ENCODE measurements at places on chromosomes 4 and X.

- DNase-seq, result no peak
Measured at GRCh38 chrX:102712981-102713625, 855 bp downstream of the GPRASP2 start.

GRCh38 chrX:24268786-24269185 is 45.1 kb downstream of the SUPT20HL2 start:
- no peak for DNase-seq

GRCh38 chrX:122583551-122583950 is 600.5 kb upstream of the GRIA3 start:
- DNase-seq, result no peak

GRCh38 chrX:39477031-39477761 is 620.6 kb downstream of the BCOR start:
- no peak for DNase-seq

DNA sequence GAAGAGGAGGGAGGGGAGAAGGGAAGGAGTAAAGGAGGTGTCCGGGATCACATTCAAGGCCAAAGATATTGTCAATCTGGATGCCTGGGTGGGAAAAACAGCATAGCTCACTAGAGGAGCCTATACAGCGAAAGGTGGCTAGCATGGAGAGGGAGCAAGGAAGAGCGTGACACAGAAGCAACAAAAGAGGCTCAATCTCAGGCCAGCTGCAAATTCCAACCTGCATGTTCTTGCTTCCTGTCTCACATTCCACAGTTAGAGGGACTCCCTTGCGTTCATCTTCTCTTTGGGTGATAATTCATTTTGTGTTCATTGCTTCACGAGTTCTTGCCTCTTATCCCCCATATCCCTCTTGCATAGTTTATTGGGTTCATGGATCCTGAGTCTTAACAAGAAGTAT is 3.0 kb upstream of the CLNK start:
- no peak for DNase-seq

GRCh38 chrX:18034945-18035344 is 173.8 kb upstream of the RAI2 start:
- no peak for DNase-seq

- DNase-seq, result no peak
Measured at GRCh38 chrX:39462835-39463234, 634.9 kb downstream of the BCOR start.

DNA sequence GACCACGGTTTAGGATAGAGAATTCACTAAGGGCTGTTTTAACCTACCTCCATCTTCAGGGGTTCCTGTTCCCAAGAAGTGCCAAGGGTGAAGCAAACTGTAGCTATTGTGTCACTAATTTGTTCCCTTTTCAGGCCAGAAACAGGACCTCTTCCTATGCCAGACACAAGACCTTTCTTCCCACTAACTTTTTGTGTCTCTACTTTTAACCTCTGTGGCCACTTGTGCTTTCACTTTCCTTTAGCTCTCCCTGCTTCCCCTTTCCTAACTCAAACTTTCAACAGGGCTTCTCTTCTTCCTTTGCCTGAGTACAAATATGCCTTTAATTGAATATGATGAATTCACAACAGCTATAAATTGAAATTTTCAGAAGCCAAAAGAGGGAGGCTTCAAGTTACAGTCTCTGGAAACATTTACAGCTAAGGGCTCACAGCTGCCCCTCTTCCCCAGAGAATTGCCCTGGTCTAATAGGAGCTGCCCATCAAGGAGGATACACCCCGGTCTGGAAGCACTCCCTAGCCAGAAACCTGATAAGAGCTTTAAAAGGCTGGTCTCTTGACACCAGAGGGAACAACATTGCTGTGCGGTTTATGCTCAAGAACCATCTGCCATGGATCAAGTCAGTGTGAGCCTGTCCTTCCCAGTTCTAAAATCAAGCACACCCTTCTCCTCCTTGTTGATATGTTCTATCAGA is 61.7 kb upstream of the PLS3 start:
- peak; percentile 1 for DNase-seq

- DNase-seq, result no peak
Measured at GRCh38 chr4:99810536-99810935, 6.1 kb upstream of the DAPP1 start.

DNA sequence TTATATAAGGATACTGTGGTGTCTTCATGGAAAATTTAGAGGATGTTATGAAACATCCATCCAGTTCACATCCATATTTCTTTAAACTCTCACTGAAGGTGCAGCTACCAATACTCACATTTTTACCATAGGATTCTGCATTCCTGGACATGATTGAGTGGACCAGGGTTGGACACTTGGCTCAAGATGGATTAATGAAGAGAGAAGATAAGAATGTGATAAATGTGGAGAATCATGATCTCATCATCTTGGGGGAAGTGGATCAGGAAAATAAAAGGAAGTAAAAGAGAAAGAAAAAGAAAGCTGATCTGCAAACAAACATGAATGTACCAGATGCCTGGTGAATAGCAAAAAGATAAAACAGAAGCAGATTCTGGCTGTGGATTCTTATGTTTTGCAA is 175.4 kb downstream of the NPFFR2 start:
- no peak for DNase-seq

DNA sequence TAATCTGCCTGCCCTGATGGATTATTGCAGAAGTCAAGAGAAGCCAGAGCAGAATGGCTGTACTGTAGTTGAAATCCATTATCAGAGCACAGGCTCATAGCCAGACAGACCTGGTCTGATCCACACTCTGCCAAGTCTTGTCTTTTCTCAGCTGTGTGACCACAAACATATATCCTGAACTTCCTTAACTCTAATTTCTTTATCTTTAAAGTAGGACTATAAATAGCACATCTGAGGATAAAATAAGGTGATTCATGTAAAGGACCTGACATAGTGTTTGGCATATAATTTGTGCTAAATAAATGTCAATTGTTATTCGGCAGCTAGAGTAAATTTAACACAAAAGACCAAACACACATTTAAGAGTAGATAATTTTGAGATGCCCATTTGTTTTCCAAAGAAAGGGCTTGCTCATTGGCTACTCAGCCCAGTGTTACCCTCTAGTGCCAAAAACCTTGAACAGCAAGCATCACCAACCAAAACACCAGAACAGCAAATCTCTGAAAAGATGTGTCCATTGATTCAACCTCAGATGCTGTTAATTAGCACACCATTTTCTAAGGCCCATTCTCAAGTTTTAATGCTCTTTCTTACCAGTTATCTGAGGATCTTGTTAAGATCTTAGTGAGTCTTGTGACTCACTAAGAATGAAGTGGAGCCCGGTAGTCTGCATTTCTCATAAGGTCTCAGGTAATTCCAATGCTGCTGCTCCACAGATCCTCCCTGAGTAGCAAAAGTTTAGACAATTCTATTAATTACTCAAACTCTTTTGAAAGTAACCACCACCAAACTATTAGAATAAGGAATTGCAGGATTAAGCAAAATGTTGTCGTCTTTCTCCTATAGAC is 108.8 kb downstream of the HHIP start:
- DNase-seq, result peak; percentile 17

DNA sequence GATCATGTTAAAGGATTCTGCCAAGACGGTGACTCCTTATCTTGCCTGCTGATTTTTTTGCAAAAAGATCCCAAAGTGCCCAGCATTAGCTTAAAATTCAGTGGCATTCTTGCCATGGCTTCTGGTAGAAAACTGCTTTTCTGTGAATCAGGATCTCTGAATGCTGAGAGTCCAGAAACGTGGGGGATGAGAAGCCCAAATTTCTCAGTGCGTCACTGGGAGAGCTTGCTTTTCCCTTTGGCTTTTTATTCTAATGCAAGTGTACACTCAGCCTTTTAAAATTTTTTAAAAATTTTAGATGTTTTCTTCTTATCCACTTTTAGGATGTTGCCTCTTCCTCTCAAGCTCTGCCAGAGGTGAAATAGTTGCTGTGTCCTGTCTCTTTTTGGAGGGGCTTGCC is 98.4 kb downstream of the TLL1 start:
- no peak for DNase-seq

GRCh38 chrX:38249965-38250364 is 29.3 kb upstream of the SRPX start:
- DNase-seq, result no peak

- DNase-seq, result no peak
Measured at GRCh38 chr4:14862891-14863290, 139.4 kb upstream of the CPEB2 start.

- no peak for DNase-seq
Measured at GRCh38 chr4:22637306-22637705, 55.4 kb upstream of the GBA3 start.

- DNase-seq, result no peak
Measured at GRCh38 chr4:15498356-15498755, 28.7 kb downstream of the CC2D2A start.

DNA sequence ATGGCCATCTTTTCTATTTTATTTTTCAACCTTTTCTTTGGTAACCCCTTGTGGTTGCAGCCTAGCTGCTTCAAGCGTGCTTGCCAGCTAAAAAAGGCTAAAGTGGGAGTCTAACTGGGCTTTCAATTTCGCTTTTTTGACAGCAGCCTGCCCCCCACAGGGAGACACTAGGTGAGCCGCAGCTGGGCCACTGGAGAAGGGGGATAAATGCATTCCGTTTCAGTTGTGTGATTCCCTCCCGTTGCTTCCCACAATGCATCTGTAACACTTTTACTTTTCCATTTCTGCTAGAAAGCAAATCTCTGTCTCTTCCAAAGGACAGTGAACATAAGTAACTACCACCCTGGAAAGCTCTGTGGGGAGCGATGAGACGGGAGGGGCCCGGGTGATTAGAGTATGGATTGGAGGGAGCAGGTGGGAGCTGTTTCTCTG is 86.3 kb upstream of the RAPGEF2 start:
- peak; percentile 77 for DNase-seq

DNA sequence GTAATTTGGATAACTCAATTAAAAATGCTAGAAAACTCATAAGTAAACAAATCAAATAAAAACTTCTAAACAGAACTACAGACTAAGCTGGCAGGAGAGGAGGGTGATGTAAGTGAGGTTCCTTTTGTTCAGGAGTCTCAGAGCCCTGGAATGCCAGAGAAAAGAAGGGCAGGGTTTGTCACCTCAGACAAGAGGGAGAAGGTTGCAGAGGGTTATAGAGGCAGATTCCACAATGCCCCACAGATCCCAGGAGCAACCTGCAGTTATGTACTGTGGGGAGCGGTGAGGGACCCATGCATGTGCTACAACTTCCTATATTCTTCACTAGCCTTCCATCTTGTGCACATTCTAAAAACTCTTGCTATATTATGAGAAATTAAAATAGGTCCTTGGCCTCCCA is 129.7 kb downstream of the CFAP299 start:
- DNase-seq, result no peak

DNA sequence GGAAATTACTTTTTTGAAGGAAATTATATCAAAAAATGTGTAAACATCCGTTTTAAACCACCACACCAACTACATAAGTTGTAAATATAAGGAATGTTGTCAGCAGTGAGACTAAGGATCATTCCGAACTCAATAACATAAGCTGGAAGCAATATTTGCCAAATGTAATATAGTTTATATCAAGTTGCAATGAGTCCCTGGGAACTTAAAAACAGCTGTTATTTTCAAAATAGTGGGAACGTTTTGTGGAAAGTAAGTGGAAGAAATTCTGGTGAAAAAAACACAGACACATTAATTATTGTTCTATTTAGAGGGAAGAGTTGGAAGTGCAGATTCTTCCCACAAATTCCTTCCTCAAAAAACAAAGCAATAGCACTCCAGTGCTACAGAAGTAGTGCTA is 444.3 kb downstream of the NAP1L3 start:
- no peak for DNase-seq

DNA sequence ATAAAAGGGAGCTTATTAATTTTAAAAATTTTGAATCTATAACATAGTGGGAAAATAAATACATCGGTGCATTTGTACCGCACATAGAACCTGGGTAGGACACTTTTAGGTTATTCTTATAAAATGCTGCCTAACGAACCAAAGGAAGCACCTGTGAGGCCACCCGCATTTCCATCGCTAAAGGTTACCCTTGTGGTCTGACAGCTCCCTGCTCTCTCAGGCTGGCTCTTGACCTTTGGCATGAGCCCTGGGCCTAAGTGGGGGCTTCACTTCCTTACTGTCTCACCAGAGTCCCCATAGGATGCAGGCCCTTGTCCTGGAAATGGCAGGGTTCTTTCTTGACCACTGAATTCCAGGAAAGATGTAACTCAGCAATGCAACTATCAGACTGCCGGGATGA is 46.0 kb downstream of the HADH start:
- peak; percentile 83 for DNase-seq

DNA sequence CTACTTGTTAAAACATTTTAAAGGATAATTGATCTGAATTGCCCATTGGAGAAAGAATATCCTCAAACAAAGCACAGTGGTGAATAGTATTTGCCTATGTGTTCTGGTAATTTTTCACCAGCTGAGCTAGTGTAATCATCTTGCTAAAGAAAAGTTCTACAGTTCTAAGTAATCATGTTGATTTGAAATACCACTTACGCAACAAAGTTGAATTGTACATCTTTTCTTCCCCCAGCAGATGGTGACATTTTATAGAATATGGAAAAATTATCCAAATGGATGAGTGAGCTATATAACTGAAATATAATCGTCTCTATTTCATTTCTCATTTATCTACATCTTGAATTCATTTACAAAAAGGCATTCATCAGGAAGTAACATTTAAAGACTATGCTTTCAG is 9.7 kb upstream of the ZNF674 start:
- peak; percentile 27 for DNase-seq

DNA sequence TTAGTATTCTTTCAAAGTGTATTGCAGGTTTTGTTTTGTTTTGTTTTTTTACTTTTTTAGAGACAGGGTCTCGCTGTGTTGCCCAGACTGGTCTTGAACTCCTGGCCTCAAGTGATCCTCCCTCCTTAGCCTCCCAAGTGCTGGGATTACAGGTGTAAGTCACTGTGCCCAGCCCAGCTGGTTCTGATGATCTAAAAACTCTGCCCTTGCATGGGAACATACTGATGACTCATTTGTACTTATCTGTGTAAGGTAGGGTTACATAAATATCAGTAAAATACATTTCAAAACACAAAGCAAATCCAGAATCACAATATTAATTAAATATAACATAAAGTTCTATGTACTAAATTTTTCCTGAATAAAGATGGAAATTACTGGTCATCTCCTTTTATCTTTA is 7.4 kb upstream of the SLC9B1 start:
- DNase-seq, result no peak

- DNase-seq, result no peak
Measured at GRCh38 chrX:112636951-112637581, 42.7 kb downstream of the LHFPL1 start.

DNA sequence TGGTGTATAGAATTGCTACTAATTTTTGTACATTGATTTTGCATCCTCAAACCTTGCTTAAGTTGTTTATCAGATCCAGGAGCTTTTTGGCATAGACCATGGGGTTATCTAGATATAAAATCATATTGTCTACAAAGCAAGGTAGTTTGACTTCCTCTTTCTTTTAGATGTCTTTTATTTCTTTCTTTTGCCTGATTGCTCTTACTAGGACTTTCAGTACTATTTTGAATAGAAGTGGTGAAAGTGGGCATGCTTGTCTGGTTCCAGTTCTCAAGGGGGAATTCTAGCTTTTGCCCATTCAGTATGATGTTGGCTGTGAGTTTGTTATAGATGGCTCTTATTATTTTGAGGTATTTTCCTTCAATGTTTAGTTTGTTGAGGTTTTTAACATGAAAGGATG is 187.9 kb upstream of the LCORL start:
- no peak for DNase-seq

GRCh38 chr4:183588169-183588675 is 70.8 kb downstream of the RWDD4 start:
- DNase-seq, result no peak

GRCh38 chr4:100591161-100591876 is 73.5 kb upstream of the EMCN start:
- DNase-seq, result no peak
